Effector CD8-positive, alpha-beta T cell (primary cell): ENCODE measurements at places on chromosomes 2 and 18.
A peak's percentile ranks its signal among the peaks of the same experiment; 100 is the strongest.

DNA sequence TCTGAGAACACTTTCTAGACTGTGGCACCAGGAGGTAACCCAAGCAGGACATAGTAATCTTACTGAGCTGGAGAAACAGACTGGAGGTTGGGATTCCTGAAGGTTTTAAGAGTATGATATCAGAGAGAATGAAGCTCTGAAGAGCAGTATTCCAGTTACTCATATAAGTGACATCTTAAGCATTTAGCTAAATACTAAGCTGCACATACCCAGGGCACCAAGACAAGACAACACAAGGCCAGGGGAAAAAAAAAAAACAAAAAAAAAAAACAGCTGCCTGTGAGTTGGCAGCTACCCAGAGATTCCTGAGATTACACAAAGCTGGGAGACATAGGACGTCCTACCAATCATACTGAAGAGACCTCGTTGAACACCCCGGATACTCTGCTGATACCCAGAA lies 175.8 kb downstream of the SRBD1 start:
- no peak for DNase-seq

DNA sequence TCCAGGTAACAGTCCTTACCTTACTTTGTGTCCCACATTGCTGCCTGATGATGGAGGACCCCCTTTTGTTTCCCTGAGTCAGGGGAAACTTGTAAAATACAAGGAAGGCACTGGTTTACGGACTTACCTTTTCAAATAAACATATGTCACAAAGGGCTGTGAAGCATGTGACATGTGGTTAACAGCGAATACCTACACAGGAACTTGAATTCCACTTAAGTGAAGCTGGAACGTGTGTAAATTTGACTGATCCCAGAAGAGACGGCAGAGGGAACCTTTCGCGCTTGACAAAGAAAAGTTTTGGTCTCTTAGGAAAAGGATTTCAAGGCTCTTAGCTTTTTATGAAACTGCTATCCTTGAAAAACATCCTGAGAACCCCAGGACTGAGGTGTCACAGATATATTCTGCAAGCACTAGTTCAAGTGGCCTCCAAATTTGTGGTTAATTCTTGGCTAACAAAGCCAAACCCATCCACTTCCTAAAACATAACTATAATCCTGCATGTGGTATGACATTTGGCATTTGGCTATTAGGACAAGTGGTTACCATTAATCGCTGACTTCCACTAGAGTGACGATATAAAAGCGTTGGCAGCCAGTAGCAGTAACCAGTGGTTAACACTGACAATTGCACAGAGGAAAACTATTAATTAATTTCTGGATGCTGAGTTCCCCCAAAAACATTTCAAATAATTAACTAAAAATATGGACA lies 55.6 kb downstream of the ITGB6 start:
- no peak for DNase-seq

GRCh38 chr18:51038110-51038509 lies 8.1 kb downstream of the SMAD4 start:
- no peak for DNase-seq

- no peak for DNase-seq
Measured at GRCh38 chr18:59735269-59735860, 38.1 kb upstream of the CCBE1 start.

DNA sequence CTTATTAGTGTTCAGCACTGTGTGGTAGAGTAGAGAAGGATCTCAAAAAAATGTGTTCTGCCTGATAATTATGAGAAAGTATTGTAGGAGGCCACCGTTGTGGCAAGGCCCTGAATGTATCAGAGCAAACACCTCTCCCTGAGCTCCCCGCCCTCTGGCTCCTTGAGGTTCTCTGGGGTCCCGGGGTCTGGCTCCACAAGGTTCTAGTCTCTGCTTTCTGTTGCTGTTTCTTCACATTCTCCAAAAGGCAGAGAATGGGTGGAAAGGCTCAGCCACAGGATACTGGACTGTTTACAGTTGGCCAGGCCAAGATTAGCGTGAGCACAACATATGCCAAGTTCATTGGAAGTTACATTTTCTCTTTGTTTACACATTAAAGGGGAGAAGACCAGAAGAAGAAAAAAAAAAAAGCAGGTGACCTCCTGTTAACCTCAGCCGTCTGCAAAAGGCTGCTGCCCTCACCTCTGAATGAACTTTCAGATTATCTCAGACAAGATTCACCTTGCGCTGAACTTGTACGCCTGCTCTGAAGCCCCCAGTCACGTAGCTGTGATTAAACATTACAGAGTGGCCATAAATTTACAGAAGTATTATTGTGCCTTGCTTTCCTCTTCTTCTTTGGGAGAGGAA lies 56.6 kb upstream of the CYP26B1 start:
- DNase-seq, result no peak

DNA sequence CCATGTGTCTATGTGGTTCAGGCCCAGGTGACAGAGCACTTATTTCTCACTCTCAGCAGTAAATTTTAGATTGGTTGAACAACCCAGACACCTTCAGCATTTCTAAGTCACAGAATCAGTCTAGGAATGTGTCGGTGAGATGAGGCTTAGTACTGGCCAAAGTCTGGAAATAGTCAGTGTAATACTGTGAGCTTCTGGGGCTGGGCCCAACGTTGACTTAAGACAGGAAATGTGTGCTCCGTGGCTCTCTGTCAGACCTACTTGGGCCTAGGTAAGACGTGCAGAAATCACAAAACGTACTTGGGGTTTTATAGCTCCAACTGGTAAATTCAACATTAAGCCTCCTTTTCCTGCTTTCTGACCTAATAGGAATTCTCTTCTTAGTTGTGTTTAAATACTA lies 160.3 kb upstream of the COL3A1 start:
- DNase-seq, result no peak

GRCh38 chr18:47772374-47773248 lies 157.8 kb downstream of the SMAD2 start:
- DNase-seq, result peak; percentile 27

- no peak for DNase-seq
Measured at GRCh38 chr2:218282173-218282991, 9.9 kb downstream of the TMBIM1 start.

DNA sequence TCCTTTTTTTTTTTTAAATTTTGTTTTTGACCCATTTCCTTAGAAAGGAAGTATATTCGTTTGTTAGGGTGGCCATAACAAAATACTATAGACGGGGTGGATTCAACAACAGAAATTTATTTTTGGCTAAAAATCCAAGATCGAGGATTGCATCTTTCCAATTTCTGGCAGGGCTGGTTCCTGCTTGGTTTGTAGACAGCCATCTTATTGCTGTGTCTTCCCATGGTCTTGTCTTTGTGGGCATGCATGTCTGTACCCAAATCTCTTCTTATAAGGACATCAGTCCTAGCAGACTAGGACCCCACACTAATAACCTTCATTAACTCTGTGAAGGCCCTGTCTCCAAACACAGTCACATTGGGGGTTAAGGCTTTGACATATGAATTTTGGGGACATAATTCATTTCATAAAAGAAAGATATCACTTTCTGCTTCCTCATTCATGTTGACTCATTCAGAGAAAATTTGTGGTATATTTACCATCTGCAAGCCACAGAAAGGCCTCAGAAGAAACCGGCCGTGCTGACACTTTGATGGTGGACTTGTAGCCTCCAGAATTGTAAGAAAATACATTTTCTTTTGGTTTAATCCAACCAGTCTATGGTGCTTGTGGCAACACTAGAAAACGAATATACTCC lies 262.1 kb downstream of the LPIN1 start:
- DNase-seq, result no peak

- no peak for DNase-seq
Measured at GRCh38 chr2:46167406-46167805, 129.8 kb upstream of the EPAS1 start.

DNA sequence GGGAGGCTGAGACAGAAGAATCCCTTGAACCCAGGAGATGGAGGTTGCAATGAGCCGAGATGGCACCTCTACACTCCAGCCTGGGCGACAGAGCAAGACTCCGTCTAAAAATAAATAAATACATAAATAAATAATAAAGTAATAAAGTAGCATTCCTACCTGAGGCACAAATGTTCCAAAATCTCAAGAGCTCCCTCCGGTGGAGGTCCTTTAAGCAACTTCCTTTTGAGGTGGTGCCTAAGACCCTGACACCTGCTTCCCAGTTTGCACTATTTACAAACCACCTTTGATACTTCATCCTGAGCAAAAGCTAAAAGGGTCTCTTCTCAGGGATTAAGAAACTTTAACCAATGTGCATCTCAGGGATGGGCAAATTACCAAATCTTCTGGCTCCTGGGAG lies 505.1 kb downstream of the CNTNAP5 start:
- DNase-seq, result no peak

GRCh38 chr18:6493194-6493593 lies 78.5 kb upstream of the L3MBTL4 start:
- DNase-seq, result no peak

- no peak for DNase-seq
Measured at GRCh38 chr2:238929242-238930081, 81.6 kb downstream of the TWIST2 start.

DNA sequence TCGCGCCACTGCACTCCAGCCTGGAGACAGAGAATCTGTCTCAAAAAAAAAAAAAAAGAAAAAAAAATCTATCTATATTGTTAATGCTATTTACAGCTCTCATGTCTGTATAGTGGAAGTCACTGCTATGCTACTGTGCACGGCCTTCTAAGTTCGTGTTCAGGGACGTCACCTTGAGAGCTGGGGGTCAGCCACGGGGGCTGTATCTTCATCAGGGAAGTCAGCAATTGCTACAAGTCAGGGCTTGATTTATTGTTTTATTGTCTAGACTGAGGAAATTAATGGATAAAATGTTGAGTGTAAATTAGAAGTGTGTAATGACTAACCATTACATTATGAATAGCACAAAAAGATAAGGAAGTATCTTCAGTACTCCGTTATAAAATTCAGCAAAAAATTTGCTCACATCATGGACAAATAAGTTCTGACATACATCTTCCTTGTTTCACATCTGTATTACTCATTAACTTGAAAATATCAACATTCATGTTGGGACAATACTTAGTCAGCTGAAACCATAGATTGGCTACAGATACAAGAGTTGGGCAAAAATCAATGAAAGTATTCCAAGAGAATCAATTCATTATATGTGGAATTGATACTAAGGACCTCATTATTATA lies 136.6 kb upstream of the SEC11C start:
- DNase-seq, result no peak

DNA sequence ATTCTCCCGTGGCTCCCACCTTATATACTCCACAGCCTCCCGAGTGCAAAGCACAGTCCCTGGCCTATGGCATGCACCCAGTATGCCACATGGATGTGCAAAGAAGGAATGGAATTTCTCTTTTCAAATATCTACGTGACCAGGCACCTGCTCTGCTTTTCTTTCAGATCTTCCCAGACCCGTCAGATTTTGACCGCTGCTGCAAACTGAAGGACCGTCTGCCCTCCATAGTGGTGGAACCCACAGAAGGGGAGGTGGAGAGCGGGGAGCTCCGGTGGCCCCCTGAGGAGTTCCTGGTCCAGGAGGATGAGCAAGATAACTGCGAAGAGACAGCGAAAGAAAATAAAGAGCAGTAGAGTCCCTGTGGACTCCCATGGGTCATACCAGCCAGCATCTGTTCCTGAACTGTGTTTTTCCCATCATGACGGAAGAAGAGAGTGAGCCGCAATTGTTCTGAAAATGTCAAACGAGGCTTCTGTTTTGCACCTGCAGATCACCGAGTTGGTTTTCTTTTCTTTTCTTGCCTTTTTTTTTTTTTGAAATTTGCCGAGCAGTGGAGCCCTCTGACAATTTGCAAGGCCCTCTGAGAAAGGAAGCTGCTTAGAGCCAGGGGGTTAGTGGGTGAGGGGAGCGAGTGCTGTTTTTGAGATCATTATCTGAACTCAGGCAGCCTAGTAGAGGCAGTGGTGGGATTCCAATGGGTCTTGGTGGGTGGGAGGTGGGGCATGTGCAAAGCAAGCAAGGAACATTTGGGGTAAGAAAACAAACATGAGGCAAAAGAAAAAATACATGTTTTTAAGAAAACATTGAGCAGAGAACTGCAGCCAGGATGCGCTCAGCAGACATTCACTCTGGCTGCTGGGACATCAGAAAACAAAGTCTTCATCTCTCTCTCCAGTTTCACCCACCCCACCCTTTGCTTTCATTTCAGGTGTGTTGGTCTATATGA lies 26.2 kb downstream of the LBH start:
- DNase-seq, result no peak

DNA sequence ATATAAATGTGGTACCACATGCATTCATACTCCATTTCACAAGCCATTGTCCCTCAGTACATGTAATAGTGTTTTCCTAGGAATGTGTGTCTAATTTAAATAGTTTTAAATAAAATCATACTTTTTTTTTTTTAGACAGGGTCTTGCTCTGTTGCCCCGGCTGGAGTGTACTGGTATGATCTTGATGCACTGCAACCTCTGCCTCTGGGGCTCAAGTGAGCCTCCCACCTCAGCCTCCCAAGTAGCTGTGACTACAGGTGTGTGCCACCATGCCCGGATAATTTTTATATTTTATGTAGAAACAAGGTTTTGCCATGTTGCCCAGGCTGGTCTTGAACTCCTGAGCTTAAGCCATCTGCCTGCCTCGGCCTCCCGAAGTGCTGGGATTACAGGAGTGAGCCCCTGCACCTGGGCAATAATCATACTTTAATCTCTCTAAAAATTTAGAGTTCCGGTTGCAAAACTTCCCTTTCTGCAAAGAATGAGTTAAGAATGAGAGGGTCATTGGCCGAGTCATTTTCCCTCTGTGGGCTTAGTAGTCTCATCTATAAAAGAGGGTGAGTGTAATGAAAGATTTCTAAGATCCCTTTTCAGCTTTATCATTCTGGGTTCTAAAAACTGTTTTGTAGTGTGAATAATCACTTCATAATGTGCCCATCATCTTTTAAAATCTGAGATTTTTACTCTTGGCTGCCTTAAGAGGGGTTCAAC lies 116.0 kb upstream of the PELI1 start:
- no peak for DNase-seq

DNA sequence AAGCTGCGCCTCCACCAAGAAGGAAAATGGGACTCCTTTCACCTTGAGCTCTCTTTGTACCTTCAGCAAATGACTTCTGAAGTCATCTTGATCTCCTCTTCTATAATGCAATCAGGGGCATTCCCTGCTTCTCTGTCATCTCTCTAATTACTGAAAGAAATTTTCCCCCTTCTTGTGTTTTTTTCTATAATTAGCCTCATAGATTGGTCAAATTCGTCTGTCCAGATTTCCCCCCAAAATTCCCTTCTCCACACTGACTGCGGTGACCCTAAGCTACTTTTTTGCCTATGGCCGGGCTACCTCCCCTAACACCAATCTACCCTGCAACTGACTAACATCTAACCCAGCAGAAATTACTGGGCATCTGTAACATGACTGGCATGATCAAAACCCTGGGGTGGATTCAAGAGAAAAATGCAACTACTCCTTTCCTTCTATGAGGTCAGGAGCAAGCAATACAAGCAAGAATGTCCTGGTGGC lies 168.6 kb downstream of the BCL2 start:
- no peak for DNase-seq

- DNase-seq, result no peak
Measured at GRCh38 chr2:146584316-146584715, 1260.5 kb upstream of the ACVR2A start.

DNA sequence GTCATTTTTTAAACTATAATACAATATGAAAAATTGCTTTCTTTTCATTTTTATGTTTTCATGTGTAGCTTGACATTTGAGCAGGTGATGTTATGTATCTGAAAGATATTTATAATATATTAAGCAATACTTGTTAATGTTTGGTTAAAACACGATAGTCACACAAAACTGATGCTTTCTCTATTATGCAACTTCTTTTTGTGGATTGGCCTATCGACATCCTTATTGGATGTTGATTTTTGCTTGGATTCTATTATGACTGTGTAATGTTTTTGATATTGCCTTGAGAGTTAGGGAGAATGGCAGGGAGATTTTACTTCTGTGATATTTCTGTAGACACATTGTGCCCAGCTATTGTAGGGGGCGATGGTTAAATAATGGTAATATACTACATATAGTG lies 128.0 kb downstream of the ZNF407 start:
- DNase-seq, result no peak

GRCh38 chr18:74468547-74469061 lies 11.5 kb upstream of the DIPK1C start:
- no peak for DNase-seq
